ENCODE measurements at places on chromosomes 6 and 20.
A peak's percentile ranks its signal among the peaks of the same experiment; 100 is the strongest.

GRCh38 chr6:166588691-166589336 is 2.3 kb upstream of the RAMACL start:
- peak; percentile 57 for DNase-seq

- no peak for DNase-seq
Observed at GRCh38 chr20:54026295-54027064, 43.9 kb downstream of the BCAS1 start.

DNA sequence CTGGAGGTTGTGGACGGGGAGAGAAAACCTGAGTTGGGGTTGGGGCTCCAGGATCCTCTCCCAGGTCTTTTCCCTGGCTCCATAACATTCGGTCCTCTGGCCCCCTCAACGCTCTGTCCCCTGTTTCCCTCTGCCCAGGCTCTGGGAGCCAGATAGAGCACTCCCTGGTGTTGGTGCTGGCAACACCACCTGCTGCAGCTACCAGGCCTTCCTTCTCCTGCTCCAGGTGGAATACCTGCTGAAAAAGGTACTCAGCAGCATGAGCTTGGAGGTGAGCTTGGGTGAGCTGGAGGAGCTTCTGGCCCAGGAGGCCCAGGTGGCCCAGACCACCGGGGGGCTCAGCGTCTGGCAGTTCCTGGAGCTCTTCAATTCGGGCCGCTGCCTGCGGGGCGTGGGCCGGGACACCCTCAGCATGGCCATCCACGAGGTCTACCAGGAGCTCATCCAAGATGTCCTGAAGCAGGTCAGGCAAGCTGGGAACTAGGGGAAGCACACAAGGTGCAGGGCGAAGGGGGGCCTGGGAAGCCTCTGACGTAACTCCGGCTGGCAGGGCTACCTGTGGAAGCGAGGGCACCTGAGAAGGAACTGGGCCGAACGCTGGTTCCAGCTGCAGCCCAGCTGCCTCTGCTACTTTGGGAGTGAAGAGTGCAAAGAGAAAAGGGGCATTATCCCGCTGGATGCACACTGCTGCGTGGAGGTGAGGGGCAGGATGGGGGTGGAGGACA is 14.6 kb downstream of the DEF6 start:
- no peak for DNase-seq

DNA sequence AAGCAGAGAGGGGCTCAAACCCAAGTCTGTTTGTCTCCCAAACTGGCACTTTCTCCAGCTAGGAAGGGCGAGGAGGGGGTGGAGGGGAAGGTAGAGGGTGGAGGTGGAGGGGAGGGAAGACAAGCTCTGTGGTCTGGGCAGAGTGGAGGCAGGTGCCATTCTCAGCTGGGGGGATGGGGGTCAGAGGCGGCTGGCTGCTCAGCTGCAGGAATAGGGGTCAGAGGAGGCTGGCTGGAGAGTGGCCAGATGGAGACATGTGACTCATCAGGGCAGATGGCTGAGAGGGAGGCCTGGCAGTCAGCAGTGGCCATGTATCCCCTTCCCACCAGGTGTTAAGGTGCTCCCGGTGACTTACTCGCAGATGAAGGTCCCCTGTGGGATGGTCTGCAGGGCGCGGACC is 3.5 kb upstream of the SLC44A4 start:
- no peak for DNase-seq

- no peak for DNase-seq
Observed at GRCh38 chr6:94323853-94324252, 904.5 kb upstream of the EPHA7 start.

GRCh38 chr6:98782772-98783171 is 51.6 kb upstream of the POU3F2 start:
- DNase-seq: no peak

DNA sequence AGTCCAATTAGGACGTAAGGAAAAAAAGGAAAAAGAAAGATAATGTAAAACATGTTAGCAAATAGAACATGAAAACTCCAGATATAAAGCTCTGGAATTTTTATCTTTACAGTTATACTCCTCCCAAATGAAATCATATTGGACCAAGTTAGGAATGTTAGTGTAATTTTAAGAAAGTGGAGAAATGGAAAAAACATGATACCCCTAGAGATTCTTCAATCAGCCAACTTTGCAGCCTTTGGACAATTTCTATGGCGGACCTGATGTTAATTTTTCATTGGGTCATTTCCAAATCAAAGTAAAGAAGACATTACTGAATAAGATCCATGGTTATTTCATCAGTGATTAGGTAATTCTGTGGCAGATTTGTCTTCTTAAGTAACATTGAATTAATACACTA is 748.7 kb downstream of the RFPL4B start:
- no peak for DNase-seq

DNA sequence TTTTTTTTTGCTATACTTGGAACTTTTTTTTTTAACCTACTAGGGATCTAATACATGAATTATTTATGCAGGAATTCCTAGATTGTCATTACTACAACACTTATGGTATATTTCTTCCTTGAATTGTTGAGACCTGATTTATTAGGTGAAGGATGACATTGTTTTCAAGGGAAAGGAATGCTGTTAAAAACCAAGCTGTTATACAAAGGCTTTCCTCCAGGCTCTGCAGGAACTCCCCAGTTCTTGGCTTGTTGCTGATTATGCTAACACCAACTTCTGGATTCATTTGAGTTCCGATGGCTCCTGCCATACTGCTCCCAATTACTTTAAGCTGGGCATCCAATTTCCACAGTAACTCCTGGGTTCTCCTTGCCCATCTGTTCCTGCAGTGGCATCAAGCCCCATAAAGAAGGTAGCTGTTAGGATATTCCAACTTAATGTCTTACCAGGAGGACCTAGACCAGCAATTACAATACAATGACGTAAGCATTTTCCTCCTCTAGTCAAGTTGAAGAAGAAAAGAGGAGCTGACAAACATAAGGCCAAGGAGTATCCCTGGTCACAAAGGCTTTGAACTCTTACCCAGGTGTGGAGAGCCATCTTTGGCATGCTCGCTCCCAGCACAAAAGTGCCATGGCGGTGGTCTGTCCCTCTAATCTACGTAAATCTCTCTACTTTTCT is 215.9 kb upstream of the AGPAT4 start:
- no peak for DNase-seq

GRCh38 chr6:159398633-159399032 is 229.4 kb downstream of the FNDC1 start:
- no peak for DNase-seq

GRCh38 chr6:161033667-161034066 is 42.1 kb downstream of the MAP3K4 start:
- no peak for DNase-seq

GRCh38 chr6:89952686-89953085 is 58.4 kb downstream of the GJA10 start:
- DNase-seq: no peak

- no peak for DNase-seq
Observed at GRCh38 chr20:54153041-54153327, 20.8 kb downstream of the CYP24A1 start.

DNA sequence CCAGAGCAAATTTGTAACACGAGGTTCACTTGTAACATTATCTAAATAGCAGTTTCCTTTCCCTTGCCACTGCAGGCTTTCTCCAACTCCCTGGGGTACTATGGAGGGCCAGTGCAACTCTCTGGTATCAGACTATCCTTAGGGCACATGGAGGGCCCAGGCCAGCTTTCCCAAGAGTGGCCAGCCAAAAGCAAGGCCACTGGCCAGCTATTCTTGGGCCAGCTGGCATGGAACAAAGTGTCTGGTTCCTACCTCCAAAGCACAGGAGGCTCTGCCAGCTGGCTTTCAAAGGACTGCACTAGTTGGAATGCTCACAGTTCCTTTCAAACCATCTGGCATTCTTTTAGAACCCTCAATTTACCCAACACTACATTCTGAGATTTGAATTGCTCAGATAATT is 8.7 kb downstream of the RNF24 start:
- peak; percentile 82 for DNase-seq

DNA sequence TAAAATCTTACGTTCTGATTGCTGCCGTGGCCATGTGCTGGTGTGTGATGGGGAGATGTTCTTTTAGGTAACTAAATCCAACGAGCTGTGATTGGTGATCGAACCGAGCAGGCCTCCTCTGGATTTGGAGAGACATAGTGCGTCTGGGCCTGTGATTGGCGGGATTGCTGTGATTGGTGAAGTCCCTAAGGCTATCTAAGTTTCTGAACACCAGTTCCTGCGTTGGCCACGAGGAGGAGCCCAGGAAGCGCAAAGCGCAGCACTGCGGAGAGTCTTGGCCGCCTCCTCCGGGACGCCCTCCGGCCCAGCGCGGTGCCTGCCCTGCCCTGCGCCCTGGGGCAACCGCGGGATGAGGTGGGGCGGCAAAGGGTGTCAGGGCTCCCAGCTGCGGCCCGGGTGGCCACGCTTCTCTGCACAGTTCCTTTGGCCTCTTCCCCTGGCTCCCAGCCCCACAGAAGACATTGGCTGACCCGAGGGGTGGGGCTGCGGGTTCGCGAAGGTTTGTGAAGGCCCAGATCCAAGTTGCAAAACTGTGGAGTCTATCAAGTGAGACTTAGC is 33.0 kb downstream of the HNF4A start:
- DNase-seq: no peak

DNA sequence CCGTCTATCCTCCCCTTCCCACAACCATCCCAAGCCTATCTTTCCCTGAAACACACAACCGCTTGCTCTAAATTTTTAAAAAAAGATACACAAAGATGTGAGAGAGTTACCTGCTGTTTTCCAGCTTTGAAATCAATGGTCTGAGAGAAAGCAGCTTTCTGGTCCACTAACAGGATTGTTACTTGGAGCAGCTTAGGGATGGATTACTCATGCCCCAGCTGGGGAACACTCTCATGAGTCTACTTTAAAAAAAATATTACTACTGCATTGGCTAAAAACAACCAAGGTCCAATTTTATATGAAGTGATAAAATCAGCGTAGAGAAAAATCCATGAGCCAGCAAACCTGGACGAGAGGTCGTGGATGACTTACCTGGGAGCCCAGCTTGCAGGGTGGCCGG is 29.6 kb upstream of the FOXC1 start:
- no peak for DNase-seq

GRCh38 chr6:45795678-45796077 is 220.0 kb downstream of the CLIC5 start:
- no peak for DNase-seq

- no peak for DNase-seq
Observed at GRCh38 chr6:125639466-125640020, 109.9 kb upstream of the HEY2 start.

DNA sequence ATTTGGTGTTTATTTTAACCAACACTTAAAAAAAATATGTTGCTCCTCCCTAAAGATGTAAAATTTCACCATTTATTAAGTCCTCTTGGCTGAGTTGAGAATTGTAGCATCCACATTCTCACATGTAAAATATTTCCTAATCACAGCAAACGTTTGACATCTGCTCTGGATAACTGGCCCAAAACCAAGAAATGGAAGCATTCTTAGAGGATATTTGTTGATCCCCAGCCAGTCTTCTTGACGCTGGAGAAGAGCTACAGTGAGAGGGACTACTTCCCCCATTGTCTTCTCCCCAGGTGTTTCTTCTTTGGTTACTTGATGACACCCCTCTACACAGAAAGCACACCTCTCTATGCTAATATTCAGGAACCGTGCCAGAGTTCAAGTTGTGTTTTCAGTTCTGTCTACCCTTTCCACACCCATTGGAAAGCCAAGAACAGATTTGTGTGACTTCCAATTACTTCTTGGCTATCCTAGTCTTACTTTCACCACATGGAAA is 454.5 kb upstream of the JAG1 start:
- no peak for DNase-seq

- no peak for DNase-seq
Observed at GRCh38 chr6:156957931-156958547, 180.9 kb downstream of the ARID1B start.

DNA sequence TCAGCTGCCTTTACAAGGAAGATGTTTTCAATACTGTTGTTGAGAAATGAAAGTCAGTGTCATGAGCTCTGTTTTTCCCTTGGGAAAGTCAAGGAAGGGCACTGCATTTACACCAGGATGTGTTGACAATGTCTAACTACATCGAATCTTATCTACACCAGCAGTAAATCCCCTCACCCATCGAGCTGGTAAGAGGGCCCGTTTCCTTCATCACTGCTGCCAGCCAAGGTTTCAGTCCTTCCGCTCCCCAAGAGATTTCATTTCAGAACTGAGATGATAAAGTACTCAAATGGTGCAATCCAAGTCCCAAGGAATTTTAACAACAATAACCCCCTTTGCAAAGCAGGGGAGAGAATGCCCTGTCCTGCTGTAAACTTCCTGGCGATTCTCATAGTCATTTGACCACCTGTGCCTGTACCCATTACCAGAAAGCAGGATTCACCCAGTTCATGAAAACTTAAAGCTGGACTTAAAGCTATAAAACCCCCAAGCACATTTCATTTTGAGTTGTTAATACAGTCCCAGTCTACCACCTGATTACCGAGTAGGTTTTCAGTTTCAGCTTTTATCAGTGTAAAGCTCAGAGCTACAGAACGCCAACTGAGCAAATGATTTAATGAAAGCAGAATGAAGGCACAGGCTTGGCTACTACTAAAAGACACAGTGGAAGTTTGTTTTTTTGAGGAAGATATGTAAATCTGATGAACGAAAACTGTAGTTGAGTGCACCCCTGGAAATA is 122.5 kb upstream of the TAB2 start:
- no peak for DNase-seq

DNA sequence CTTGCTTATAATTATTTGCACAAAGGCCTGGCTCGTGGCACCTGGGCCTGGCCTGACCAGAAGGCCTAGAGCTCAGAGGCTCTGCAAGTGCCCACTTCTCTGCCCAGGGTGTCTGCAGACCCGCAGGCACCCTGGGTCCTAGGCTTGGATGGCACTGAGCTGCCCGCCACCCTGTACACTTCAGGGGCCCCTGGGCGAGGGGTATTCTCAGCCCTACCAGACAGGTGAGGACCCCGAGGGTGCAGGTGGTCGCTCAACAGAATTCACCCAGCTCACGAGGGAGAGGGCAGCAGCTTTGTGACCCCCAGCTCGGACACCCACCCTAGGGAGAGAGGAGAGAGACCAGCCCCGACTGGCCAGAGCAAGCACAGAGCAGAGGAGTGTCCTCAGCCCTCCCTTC is 83.9 kb downstream of the RIPOR3 start:
- DNase-seq: no peak
